AG09309 (cell line): ENCODE measurements at places on chromosomes 6 and 20.

DNA sequence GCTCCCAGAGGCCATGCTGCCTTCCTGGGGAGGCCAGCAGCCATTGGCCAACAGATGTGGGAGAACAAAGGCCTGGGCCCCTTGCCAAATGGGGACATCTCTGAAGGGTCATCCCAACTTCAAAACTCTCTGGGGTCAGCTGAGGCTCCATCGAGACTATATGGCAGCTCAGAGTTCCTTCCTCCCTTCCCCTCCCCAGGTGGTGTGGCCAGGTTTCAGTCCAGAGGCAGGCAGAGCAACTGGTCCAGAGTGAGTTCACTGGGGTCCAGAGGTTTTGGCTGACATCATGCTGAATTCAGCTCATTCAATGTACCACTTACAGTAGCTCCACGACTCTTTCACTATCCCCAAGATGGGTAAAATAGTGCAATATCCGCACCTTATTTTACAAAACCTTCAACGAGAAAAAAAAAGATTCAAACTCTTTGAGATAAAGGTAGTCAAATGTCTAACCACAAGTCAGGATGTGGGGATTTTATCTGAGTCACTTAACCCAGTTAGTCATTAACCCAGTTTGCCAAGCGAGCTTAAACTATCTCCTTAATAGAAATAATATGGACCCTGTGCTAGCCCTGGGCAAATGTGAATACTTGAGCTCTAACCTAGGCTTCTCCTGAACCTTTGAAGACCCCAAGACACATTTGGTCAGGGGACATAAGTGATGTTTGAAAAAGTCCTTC is 108.4 kb upstream of the PLEKHG1 start:
- peak; percentile 40 for DNase-seq

GRCh38 chr6:125524356-125524755 is 222.6 kb upstream of the HDDC2 start:
- DNase-seq = no peak

DNA sequence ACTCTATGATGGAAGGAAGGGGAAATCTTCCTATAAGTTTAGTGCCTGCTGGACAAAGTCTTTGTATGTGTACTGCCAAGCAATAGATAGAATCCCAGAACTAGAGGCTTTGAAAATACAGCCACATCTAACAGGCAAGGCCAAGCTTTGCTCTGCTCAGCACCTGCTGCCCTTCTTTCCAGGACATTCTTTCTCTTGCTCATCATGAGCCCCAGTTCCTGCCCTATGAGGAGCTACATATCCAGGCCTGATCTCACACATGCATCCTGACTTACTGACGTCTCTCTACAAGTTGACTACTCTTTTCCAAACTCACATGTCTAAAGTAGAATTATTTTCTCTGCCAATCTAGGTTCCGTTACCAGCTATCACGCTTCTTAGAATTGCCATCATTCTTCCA is 64.5 kb upstream of the ENPP5 start:
- DNase-seq = no peak

DNA sequence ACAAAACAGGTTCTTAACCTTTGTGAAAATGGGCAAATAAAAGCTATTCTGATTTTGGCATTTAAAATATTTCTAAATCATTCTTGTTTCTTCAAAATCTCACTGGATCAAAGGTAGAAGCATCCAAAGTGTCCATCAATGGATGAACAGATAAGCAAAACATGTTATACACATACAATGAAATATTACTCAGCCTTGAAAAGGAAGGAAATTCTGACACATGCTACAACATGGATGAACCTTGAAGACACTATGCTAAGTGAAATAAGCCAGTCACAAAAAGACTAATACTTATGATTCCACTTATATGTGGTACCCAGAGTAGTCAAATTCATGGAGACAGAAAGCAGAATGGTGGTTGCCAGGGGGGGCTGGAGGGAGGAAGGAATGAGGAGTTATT is 45.9 kb downstream of the SNX14 start:
- DNase-seq = no peak

GRCh38 chr6:13432526-13433184 is 54.7 kb downstream of the GFOD1 start:
- no peak for DNase-seq

- no peak for DNase-seq
Measured at GRCh38 chr6:73282871-73283270, 19.9 kb upstream of the KHDC1 start.

GRCh38 chr6:106124015-106124414 is 37.9 kb downstream of the PRDM1 start:
- DNase-seq = no peak

- DNase-seq = no peak
Measured at GRCh38 chr6:166293731-166294584, 14.2 kb downstream of the PRR18 start.

DNA sequence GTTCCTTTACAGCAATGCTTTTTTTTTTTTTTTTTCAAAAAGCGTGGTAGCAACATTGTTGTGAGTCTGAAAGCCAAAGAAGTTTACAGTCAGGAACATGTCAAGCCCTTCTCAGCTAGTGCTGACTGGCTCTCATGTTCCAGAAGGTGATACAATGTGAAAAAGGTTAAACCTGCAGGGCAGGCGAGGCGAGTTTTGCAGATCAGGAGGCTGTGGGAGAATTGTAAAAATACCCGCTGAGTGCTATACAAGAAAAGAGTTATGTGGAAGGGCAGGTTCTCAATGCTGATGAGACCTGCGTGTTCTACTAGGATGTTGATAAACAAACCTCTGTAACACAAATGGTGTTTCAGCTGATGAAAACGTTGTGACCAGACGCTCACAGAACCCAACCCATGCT is 30.9 kb upstream of the RPP40 start:
- DNase-seq = no peak

- DNase-seq = no peak
Measured at GRCh38 chr6:47276377-47276776, 33.3 kb downstream of the TNFRSF21 start.

DNA sequence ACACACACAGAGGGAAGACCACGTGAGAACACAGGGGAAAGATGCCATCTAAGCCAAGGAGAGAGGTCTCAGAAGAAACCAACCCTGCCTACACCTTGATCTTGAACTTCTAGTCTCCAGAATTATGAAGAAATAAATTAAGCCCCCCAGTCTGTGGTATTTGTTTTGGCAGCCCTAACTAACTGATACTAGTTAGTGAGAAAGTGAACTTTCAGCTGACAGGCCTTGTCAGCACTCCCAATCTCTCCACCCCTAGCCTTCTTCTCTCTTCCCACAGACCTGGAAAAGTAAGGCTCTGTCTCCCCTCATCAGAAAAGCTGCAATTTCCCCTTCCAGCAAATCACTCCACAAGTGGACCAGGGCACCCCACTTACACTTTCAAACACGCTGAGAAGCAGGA is 108.6 kb upstream of the CDYL start:
- no peak for DNase-seq

DNA sequence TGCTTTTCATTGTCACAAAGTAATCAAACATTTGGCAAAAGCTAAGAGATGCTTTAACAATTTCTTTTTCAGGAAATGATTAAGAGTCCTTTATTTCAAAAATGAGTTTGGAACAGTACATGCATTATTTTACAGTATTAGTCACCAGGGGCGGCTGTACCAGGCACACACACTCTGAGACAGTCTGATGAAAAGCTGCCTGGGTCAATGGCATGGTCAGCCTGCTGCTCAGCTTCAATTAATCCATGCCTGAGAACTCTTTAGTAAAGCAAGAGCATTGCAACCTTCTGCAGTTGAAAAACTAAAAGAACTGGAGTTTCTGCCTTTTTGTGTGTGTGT is 105.5 kb downstream of the TULP4 start:
- DNase-seq = peak; percentile 28

DNA sequence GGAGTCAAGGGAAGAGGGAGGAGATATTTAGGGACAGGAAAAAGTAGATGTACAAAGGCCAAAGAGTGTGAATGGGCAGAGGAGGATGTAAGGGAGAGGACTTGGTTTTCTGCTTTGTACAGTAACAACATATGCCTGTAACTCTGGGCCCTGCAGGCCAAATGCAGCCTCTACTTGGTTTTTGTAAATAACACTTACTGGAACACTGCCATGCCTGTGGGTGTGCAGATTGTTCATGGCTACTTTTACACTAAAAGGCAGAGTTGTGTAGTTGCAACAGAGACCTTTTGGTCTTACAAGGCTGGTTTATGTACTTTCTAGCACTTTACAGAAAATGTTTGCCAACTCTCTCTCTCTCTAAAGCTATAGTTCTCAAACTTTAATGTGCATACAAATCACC is 157.1 kb downstream of the PHACTR1 start:
- no peak for DNase-seq

- peak; percentile 63 for DNase-seq
Measured at GRCh38 chr20:33423141-33423834, 20.3 kb downstream of the SNTA1 start.

GRCh38 chr6:86943819-86944407 is 6.6 kb downstream of the HTR1E start:
- DNase-seq = no peak

DNA sequence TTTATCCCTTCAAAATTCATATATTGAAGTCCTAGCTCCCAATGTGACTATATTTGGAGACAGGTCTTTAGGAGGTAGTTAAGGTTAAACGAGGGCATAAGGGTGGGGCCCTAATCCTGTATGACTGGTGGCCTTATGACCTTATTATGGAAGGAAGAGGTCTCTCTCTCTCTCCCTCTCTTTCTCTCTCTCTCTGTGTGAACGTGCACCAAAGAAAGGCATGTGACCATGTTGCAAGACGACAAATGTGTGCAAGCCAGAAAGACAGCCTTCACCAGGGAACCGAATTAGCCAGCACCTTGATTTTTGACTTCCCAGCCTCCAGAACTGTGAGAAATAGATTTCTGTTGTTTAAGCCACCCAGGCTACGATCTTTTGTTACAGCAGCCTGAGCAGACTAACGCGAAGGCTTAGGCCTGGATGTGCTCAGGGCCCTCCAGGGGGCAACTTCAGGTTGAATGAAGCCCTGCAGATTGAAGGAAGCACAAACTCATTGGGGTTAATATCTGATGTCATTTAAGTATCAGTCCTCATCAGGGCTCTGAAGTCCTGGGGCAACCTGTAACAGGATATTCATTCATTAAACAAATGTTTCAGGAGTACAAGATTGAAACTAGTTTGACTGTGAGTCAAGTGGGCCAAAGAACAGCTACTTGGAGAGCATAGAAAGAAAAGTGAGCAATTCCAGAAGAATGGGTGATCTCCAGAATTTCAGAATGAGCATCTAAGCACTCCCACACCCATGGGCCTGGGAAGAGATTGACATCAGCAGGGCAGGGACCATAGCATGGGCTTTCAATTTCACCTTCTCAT is 157.4 kb upstream of the TNFAIP3 start:
- no peak for DNase-seq

GRCh38 chr20:48720256-48720985 is 107.4 kb downstream of the PREX1 start:
- no peak for DNase-seq

DNA sequence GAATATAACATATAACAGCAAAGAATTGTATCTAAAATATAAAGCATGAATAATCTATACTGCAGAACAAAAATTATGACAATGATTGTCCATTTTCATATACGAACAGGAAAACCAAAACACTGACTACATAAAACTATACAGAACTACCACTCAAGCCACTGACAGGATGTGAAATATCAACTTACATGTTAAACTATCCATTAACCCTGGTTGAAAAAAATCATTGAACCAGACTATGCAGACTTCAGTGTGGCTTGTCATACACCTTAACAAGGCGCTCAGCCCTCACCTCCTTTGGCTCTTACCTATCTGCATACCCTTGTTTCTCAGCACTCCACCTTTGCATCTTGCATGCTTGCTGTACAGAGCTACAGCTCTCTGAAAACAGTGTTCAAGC is 34.9 kb downstream of the ASCC3 start:
- no peak for DNase-seq

GRCh38 chr6:87093199-87093598 is 1.7 kb downstream of the CGA start:
- DNase-seq = no peak

DNA sequence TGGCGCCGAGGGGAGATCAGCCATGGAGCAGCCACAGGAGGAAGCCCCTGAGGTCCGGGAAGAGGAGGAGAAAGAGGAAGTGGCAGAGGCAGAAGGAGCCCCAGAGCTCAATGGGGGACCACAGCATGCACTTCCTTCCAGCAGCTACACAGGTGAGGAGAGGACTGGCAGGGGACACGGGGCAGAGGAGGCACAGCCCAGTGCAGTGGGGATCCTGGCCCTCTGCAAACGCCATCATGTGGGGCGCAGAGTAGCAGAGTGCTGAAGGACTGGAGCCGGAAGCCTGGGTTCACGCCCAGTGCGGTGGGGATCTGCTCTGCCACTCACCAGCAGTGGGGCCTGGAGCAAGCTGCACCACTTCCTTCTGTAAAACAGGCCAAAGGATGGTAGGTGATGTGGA is 41.1 kb upstream of the FANCE start:
- DNase-seq = no peak

DNA sequence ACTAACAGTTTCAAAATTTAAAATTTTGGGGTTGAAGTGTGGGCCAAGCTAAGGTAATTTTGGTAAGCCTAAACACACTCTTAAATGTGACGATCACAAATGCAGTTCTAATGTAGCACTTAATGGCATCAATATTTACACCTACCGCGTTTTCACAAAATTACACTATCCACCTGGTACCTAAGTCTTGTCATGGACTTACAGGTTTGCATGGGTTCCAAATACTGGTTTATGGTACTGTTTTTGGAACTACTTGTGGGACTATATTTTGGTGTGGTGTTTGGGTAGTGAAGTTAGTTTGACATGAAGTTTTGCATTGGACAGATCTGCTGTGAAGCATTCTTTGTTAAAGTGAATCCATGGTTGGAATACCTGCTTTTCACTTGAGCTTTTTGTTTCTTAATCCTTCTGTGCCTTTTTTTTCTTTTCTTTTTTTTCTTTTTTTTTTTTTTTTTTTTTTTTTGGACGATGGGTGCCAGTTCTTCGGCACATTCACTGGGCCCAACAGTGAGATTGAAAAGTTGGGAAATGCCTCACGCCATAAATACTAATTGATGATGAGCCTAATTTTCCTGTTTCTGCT is 6.5 kb downstream of the SRSF3 start:
- no peak for DNase-seq

DNA sequence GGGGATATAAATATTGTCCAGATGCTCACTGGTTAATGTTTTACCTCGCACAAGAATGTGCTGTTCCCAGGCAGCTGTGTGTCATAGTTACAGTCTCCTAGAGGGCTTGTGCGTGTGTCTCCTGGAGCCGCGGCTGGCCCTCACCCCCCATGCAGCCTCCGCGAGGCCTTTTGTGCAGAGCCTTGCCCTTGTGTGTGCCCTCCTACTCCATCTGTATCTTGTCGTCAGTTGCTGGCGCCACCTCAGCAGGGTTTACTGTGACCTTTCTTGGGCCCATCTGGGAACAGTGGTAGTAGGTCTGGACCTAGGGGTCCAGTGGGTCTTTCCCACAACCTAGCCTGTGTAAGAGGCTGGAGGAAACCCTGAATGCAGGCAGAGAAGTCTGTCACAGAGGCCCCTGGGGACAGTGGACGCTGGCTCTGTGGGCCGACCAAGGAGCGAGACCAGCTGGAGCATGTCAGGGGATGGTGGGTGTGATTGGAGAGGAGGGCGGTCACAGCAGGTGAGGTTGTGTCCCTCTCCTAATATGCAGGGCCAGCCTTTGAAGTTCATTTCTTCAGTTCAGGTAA is 35.2 kb downstream of the PPP1R14C start:
- DNase-seq = no peak
